ENCODE measurements at places on chromosomes 7 and 10.
A peak's percentile ranks its signal among the peaks of the same experiment; 100 is the strongest.

DNA sequence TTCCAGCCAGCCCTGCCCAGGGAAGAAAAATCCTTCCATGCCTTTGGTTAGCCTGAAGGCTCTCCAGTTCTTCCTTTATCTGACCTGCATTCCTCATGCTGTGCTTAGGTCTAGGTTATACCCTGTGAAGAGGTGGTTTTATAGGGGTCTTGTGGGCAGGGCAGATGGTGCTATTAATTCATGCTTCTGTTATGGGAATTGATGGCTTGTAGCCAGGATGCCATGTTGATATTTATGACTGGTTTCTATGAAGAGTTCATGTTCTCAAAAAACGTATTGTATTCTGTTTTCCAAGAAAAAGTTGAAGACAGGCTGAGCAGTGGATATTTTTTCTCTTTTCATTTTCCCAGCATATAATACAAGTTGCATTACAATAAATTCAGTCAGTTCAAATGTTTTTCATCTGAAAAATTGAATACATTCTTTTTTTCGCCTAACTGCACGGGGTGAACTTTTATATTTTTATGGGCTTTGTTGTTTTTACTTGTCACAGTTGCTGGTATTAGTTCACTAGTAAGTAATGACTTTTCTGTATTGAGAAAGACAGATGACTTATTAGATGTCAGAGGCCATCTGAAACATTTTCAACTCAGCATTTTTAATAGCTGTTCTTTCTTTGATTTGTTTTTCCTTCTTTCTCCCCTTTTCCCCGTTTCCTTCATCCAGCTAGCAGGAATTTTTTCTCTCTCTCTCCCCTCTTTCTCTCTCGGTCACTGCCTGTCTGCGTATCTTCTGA lies 322.8 kb downstream of the LRMDA start:
- DNase-seq: no peak

GRCh38 chr10:43239756-43240155 lies 27.1 kb downstream of the RASGEF1A start:
- DNase-seq: no peak

GRCh38 chr7:76257973-76258372 lies 44.5 kb upstream of the HSPB1 start:
- DNase-seq: no peak

DNA sequence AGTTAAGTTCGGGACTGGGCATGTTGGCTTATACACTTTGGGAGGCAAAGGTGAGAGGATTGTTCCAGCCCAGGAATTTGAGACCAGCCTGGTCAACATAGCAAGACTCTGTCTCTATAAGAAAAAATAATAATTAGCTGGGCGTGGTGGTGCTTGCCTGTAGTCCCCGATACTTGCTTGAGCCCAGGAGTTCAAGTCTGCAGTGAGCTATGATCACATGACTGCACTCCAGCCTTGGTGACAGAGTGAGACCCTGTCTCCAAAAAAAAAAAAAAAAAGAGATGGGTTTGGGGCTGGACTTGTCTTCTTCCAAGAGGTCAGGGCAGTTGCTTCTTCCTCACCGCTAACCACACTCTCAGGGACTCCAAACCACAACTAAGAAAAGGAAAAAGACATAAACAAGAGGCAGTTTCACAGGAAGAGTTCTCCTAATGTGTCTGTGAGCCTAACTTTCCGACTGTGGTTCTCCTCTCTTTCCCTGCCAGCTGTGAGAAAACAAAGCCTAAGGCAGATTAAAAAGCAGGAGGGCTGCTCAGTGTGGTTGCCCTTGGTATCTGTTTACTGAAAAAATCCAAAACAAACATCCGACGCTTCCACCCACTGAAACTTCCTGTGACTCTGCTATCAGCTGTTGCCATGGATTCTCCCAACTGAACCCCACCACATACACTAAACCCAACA lies 2.4 kb upstream of the SERPINE1 start:
- no peak for DNase-seq

- no peak for DNase-seq
Measured at GRCh38 chr10:124221356-124222317, 128.2 kb upstream of the CHST15 start.

- no peak for DNase-seq
Measured at GRCh38 chr7:36598054-36598674, 126.1 kb downstream of the AOAH start.

DNA sequence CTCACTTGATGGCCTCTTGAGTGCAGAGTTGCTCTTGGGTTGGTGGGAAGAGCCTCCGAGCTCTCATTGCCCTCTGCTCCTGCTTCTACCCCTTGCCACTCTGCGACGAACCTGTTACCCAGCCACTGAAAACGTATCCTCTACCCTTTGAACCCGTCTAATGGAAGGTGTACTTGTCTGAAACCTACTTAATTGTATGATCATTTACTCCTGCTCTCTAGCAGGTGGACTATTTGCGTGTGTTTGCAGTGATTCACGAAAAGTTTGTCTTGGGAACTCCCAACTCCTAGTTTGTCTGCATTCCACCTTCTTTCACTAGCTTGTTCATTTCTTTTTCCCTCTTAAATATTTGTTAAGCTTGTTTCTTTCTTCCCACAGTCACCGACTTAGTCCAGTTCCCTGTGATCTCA lies 503 bp downstream of the CROT start:
- no peak for DNase-seq

GRCh38 chr10:77965294-77965693 lies 38.7 kb upstream of the DLG5 start:
- no peak for DNase-seq

- DNase-seq: no peak
Measured at GRCh38 chr10:128853537-128853936, 613.5 kb upstream of the MGMT start.

DNA sequence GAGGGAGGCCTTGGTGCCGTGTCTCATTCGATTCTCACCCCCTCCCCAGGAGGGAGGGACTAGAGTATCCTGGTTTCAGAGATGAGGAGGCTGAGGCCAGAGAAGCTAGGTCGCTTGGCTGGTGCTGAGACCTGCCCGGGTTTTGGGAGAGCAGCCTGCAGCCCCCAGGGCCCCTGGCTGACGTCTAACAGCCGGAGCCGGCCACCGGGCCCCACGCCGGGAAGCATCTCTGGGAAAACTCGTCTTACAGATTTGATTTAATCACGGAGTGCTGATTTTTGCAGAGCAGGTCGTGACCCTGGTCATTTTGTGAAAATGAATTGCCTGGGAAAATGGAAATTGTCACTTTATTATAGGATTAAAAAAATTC lies 97.5 kb downstream of the MICALL2 start:
- DNase-seq: no peak

DNA sequence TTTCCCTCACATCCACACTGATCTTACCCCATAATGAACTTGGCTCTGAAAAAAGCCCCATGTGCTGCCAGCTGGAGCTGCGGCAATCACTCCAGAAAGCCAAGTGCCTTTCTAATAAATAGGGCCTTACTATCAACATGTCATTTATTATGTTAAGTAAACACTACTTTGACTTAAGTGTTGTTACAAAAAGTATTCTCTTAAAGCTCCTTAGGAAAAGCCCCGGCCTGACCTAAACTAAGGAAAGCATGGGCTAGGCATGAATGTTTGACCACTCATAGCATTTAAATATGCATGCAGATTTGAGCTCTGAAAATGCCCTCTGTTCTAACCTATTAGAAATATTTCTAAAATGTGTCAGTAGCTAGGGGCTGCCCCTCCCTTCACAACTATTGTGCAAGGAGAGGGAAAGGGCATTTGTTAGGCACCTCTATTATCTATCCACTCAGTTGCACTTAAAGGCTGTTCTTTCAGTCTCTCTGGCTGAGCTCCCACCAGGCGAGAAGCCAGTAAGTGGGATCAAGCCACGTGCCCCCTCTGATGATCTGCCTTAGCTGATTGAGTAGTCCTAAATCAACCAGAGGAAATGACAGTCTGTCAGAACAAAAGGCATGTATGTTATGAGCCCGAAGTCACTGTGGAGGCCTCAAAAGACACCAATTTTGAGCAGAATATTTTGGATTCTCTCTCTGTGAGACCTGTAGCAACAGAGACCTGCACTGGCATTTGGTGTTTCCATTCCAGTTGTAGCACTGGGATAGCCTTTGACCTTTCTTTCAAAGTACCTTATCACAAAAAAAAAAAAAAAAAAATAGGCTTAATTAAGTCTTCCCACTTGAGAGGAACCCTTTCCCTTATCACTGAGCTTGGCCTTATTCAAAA lies 77.1 kb downstream of the ITGB8 start:
- peak; percentile 27 for DNase-seq

DNA sequence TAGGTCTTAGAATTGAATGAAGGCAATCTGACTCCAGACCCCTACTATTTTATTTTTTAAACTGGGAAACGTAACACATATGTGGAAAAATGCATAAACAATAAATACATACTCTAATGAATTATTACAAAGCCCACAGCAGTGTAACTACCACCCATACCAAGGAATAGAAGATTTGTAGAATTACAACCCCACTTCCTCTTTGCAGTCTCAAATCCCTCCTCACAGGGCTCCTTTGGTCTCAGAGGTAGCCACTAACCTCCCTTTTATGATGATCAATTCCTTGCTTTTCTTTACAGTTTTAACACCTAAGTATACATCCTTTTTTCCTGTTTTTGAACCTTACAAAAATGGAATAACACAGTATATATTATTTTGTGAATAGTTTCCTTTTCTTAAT lies 6.7 kb upstream of the CCDC126 start:
- no peak for DNase-seq

- no peak for DNase-seq
Measured at GRCh38 chr7:112122798-112123197, 83.4 kb downstream of the DOCK4 start.

GRCh38 chr7:106119719-106120118 lies 7.6 kb upstream of the SYPL1 start:
- no peak for DNase-seq

DNA sequence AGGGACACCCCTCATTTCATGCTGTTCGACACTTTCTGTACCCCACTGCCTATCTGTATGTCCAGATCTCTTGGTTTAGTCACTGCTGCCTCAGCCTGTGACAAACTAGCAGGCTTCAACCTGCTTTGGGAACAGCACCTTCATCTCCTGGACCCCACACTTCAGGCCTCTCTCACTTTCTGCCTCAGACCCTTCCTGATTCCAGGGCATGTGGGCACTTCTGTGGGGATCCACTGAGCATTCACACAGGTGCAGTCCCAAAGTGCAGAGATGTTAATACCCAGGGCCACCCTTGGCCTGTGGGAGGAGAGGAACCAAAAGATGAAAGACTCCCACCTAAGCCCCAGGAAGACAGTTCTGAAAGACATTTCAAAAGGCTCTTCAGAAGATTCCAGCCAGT lies 29.4 kb upstream of the C10orf71 start:
- no peak for DNase-seq

DNA sequence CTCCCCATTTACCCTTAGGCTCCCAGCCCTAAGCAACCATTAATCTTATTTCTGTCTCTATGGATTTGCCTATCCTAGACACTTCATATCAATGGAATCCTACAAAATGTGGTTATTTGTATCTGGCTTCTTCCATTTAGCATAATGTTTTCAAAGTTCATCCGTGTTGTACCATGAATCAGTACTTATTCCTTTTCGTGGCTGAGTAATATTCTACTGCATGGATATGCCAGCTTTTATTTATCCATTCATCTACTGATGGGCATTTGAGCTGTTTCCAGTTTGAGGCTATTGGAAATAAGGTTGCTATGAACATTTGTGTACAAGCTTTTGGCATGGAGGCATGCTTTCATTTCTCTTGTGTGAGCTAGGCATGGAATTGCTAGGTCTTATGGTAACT lies 121.1 kb downstream of the WDR11 start:
- no peak for DNase-seq

GRCh38 chr10:60606343-60607080 lies 171.8 kb upstream of the CDK1 start:
- DNase-seq: no peak

DNA sequence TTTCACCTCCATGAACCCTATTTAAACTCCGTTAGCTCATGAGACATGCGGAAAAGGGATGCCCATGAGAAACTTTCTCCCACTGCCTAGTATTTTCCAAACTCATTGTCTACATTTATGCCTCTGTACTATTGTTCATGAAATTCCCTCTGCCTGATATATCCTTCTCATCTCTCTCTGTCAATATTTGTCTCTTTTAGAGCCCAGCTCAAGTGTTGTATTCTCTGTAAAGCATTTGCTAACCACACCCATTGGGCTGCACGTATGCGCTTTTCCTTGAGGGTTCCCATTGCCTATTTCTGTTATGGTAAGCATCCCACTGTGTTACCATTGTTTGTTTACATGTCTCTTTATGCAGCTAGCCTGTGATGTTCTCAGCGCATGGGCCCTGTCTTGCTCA lies 211.4 kb downstream of the MDFIC start:
- DNase-seq: no peak

GRCh38 chr7:33882040-33882837 lies 23.1 kb upstream of the BMPER start:
- no peak for DNase-seq

DNA sequence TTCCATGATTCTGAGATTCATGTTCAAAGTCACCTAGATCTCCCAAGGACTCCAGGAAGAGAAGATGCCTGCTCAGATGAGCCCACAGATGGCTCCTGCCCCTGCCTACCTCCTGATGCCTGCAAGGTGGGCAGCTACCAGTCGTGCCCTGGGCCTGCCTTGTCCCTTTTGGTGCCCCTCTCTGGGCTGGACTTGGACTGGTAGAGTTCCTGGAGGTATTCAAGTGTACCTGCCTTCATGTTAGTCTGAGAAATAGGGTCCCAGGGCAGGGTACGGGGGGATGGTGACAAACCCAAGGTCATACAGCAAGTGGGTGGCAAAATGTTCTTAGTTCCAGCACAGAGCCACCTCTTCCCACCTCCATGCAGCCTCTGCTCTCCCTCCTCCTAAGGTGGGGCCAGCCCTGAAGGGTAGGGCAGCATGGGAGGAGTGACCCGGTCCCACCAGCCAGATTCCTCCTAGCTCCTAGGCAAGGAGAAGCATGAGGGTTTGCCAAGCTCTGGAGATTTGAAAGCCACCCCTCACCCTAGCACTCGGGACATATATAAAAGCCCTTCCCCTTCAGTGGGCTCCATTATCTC lies 80.8 kb upstream of the UNC5B start:
- no peak for DNase-seq

GRCh38 chr7:148146346-148146745 lies 444.2 kb upstream of the C7orf33 start:
- DNase-seq: no peak

DNA sequence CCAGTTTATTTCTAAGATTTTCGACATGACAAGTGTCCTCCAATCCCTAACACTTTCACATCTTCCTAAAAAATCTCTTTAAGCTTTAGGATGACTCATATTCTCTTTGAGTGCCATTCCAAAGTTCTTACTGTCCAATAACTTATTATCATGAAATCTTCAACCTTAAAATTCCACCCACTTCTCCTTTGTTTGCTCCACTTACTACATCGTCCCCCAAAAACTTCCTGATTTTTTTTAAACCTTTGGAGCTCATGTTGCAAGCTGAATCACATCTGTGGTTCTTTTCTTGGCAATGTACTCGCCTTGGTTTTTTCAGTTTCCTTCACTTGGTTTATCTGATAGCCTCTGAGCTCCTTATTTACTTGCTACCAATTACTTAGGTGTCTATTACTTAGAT lies 39.2 kb upstream of the JCAD start:
- DNase-seq: no peak

- no peak for DNase-seq
Measured at GRCh38 chr10:11017000-11017569, 587 bp upstream of the CELF2 start.
